ENCODE measurements at places on chromosomes 1 and 21. TPM values are rescaled to one million over a fixed set of nuclear protein-coding genes. Genes with fewer than 3 reads are reported as not detected.

- DNase-seq, result no peak
Measured at GRCh38 chr1:203584035-203584434, 42.6 kb upstream of the ATP2B4 start.

DNA sequence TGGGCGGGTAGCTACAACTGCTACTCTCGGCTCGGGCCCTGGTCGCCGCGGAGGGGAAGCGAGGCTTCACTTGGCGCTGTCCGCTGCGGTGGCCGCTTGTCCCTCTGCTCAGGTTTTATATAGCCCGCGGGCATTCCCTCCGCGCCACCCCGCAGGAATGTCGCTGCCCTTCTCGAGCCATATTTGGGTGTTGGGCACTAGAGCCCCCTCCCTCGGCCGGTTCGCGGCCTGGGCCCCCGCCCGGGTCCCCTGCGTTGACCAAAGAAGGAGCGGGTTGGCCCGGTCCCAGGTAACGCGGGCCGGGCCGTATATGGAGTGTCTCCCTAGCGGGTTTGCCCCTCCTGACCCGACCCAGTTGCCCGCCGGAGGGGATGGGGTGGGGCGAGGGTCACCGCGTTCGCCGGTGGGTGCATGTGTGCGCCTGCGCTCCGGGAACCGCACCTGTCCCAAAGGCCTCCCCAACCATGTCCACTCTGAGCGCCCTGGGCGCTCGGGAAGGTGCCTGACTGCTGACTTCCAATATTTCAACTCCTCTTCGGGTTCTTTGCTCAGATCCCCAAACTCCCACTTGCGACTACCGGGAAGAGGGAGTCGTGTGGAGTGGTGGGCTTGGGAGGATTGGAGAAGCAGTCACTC lies at the start of gene ACTA1:
TSS of gene ACTA1 (minus strand) at position 90 of the 636 bp plus-strand sequence. CDS start 979 bp downstream, outside the sequence.
- DNase-seq, result no peak

DNA sequence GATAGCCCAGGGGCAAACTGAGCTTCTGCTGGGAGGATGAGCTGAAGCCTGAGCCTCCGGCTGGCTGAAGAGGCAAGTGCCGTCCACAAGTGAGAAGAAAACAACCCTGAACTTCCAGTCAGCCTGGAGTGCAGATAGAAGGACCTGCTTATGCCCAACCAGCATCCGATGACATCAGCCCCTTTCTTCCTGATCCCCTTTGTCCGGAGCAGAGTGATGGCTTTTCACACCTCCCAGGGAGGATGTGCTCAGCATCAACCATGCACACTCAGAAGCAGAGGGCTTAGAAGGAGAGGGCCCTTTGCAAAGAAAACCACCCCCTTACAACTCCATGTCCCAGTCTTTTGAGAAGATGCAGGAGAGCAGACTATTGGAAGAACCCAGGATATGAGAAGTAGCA lies 23.7 kb upstream of the REG4 start:
- DNase-seq, result no peak

GRCh38 chr1:117244306-117244705 lies 33.6 kb upstream of the VTCN1 start:
- no peak for DNase-seq

DNA sequence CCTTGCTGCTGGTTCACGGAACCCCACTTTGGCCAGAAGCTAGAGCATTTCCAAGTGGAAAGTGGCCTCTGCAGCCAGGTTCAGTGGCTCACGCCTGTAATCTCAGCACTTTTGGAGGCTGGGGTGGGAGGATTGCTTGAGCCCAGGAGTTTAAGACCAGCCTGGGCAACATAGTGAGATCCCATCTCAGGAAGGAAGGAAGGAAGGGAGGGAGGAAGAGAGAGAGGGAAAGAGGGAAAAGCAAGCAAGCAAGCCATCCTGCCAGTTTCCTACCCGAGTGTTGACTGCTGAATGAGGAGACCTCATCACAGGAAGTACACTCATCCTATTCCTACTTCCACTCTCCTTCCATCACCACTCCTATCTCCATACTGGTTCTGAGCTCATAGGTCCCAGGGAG lies 12.8 kb upstream of the KLF17 start:
- DNase-seq, result no peak

Gene C1orf232
- total RNA-seq, result not detected

GRCh38 chr1:206065547-206066145 lies 12.7 kb downstream of the RHEX start:
- DNase-seq, result no peak

DNA sequence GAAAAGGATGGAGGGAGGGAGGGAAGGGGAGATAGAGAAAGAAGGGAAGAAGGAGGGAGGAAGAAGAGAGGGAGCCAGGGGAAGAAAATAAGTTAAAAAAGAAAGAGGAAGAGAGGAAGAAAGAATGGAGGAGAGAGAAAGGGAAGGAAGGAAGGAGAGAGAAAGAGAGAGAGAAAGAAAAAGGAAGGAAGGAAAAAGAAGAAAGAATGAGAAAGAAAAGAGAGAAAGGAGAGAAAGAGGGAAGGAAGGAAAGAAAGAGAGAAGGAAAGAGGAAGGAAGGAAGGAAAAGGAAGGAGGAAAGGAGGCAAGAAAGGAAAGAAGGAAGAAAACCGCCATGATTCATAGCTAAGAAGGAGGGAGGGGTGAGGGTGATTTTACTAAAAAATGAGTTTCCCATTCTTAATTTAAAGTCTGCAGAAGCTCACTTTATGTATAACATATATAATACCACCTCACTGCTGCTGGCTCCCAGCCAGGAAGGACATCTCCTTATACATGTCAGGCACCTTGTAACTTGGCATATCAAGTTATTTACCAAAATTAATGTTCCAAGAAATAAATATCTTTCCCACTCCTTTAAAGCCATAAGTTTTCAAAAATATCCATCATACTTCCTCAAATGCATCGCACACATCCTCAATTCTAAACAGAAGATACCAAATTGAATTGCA lies 46.0 kb upstream of the OLIG2 start:
- no peak for DNase-seq

DNA sequence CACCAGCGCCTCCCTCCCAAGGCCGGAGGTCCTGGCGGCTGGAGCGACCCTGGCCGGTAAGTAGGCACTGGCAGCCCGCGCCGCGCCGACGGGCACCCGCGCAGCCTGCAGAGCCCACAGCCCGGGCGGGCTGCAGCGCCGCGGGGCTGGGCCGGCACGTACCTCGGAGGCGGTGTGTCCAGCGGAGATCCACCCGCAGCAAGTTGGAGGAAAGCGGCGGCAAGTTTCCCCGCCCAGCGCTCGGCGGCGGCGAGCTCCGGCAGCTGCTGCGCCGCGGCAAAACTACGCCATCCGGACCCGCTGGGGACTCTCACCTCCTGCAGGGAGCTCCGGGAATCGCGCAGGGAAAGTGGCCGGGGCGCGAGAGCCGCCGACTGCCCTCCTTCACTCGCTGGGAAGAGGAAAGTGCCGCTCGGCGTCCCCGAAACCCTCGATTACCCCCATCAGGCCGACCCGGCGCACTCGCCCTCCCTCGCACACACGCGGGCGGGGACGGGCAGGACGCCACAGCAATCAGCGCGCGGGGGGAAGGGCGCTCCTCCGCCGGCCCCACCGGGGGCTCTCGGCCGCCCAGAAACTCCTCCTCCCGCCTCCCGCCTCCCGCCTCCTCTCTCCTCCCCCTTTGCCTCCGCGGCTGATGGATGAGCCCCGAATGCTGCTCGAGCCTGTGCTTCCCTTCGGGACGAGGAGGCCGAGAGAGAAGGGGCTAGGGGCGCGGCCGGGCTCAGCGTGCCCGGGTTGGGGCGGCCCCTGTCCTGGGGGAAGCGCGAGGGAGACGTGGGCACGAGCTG lies at the start of gene TGFBR3:
TSS of gene TGFBR3 (minus strand) at position 436 of the 791 bp plus-strand sequence. CDS start 24,620 bp downstream, outside the sequence.
- peak; percentile 74 for DNase-seq

GRCh38 chr1:40983286-40983685 lies 3.8 kb downstream of the CTPS1 start:
- DNase-seq, result no peak

- peak; percentile 49 for DNase-seq
Measured at GRCh38 chr21:44064852-44065403, 42.3 kb upstream of the PWP2 start.

- DNase-seq, result no peak
Measured at GRCh38 chr1:235169986-235170385, 8.9 kb upstream of the RBM34 start.

Gene RAB42
- total RNA-seq, result not detected

Measured in activated naive CD4-positive, alpha-beta T cell treated with anti-CD3 and anti-CD28 coated beads for 36 hours (primary cell).